Activated CD4-positive, alpha-beta T cell treated with anti-CD3 and anti-CD28 coated beads, Interleukin-2, amount 50 U/mL, for 48 hours (primary cell): ENCODE measurements at places on chromosomes 7 and 10.

- no peak for DNase-seq
Measured at GRCh38 chr10:27719052-27719451, 26.6 kb downstream of the MKX start.

DNA sequence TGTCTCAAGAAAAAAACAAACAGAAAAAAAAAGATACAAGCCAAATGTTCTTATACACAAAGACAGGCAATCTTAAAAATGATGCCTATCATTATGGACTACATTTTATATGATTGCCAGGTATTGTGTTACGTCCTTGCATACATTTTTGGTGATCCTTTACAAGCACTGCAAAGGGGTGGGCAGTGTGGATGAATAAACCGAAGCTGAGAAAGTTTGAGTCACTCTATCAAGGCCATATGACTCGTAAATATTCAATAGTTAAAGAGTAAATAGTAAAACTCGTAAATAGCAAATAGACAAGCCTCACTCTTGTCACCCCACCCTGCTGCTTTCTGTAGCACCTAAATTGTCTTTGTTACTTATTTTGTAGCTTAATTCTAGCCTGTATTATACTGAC is 326.2 kb downstream of the FRMD4A start:
- DNase-seq: no peak

- no peak for DNase-seq
Measured at GRCh38 chr7:54014765-54015164, 527.4 kb upstream of the VSTM2A start.

DNA sequence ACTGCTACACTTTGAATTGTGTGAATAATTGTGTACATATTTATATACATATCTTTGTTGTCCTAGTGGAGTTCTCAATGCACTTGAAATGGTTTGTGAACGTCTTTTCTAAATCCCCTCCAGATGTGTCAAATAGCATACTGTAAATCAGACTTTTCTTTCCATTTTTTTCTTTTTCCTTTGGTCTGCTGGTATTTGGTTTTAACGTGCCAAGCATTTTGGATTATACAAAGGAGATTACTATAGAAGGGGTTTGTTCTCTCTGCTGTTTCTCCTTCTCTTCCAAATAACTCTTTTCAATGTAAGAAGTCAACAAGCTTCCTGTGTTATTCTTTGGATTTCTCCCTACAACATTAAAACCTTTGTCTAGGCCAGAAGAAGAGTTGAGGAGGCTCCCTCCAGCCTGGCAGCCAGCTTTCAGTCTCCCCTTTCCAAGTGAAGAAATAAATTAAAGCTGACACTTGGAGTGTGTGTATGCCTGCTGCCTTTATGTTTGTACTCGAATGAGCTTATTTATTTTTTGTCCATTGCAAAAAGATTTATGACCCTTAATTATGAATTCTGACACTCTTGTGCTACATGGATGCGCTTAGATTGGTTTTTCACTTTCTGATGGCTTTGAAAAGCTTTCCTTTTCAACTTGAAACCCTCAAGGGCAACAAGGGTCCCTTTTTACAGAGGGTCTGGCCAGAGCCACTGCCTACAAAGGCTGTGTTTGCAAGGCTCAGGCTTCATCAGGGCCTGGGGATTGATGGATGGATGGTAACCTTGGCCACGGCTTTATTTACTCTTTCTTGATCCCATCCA is 107.8 kb downstream of the RAB18 start:
- DNase-seq: no peak

DNA sequence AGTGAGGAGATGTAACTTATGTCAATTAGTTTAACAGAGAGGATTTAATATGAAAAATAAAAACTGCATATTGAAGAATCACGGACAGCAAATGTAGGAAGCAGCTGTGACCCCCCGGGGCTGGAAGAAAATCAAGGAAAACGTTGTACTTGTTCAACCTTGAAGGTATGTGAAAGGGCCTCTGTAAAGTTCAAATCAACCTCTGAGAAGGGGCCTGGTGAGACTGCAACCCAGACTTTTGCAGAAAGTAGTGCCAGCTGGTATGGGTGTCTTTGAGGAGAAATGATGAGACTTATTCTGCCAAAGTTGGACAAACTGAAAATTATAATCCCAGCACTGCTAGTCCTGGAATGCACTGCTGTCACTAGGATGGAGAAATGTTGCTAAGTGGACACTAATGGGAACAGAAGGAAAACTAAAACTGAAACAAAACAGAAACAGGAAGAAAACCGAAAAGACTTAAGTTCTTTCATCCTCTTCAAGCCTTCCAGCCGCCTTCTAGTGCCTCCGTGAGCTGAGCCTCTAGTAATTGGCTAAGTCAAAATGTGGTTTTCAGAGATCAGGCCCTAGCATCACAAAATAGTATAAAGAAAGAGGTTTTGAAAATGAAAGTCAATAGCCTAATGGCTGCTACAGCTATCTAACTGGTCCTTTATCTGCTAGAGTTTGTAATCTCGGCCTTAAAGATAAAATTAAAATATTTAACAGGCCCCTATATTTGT is 253.7 kb upstream of the SORCS1 start:
- no peak for DNase-seq

DNA sequence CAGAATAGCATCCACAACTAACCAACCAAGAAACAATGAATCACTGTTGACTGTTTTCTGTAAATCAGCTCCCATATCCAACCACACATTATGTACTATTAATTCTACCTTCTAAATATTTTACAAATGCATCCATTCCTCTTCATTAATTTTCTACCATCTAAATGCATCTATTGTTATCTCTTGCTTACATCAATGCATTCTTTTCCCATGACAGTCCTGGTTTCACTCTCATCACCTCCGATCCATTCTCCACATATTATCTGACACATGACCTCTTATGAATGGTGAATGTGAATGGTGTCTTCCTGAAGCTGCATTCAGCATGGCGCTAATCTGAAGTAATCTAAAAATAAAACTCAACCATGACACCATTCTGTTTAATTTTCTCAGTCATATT is 153.8 kb upstream of the CALCR start:
- DNase-seq: no peak

- no peak for DNase-seq
Measured at GRCh38 chr10:53645951-53646350, 873.4 kb upstream of the MBL2 start.
